Thymus (tissue), 14 donors: ENCODE measurements at places on chromosomes 6 and 20. TPM values are rescaled to one million over a fixed set of nuclear protein-coding genes. Genes with fewer than 3 reads are reported as not detected.
A peak's percentile ranks its signal among the peaks of the same experiment; 100 is the strongest.

The NHLRC1 gene
- total RNA-seq = 0.99 TPM

The TPBG gene
- total RNA-seq = 5.3 TPM

The RIPPLY2 gene
- total RNA-seq = 0.28 TPM

The SLC22A7 gene
- total RNA-seq = 0.09 TPM

GRCh38 chr6:132011582-132011981, 60.4 kb upstream of the CCN2 start:
- DNase-seq = no peak

GRCh38 chr20:59105581-59105980, 58.0 kb upstream of the ZNF831 start:
- DNase-seq = no peak

DNA sequence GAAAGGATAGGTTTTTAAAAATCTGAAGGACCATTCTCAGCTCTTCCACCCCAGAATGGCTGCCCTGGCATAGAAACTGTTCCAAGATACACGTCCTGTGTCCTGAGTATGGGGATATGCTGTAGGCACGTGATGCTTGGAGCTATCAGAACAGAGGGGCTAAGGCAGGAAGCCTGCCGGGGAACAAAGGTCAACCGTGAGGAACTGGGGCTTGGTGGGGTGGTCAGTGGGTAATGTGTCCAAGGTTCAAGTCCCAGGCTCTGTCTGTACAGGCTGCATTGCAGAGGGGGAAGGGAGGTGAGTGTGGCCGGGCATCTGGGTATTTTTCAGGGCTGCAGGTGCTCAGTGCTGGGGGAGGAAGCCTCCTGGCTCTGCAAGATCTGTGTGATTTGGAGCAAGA, 479.6 kb upstream of the CHD6 start:
- DNase-seq = no peak

GRCh38 chr20:57173041-57173440, 93.4 kb downstream of the BMP7 start:
- DNase-seq = no peak

- no peak for DNase-seq
Observed at GRCh38 chr6:156794546-156795354, 17.6 kb downstream of the ARID1B start.

DNA sequence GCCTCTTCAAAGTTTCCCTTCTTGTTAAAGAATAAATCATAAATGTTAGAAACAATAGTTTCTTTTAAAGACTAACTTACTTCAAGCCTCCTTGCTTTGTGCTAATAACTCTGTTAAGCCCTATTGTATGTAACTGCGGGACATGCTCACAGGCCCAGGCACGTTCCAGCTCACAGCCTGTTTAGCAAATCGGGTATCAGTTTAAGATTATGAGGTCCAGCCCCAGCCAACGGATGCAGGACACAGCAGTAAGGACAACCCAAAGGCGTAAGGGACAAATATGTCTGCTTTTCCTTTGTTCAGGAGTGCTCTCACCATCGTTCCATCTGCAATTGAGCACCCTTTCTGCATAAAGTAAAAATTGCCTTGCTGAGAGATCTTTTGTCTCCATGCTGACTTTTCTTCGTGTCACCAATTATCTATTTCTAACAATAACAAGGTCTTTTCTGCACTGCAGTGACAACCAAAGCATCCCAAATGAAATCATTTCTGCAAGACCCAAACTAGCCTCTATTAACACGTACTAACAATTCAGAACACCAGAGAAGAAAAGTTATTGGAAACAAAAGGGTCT, 1.4 kb downstream of the C6orf52 start:
- DNase-seq = no peak

GRCh38 chr6:144158133-144158532, 7.8 kb downstream of the STX11 start:
- DNase-seq = no peak

GRCh38 chr6:49744259-49744658, at the start of gene CRISP3:
Gene CRISP3, minus strand, starts transcription at chr6:49744388. Its CDS starts 21 bp downstream, at chr6:49744367.
- no peak for DNase-seq

DNA sequence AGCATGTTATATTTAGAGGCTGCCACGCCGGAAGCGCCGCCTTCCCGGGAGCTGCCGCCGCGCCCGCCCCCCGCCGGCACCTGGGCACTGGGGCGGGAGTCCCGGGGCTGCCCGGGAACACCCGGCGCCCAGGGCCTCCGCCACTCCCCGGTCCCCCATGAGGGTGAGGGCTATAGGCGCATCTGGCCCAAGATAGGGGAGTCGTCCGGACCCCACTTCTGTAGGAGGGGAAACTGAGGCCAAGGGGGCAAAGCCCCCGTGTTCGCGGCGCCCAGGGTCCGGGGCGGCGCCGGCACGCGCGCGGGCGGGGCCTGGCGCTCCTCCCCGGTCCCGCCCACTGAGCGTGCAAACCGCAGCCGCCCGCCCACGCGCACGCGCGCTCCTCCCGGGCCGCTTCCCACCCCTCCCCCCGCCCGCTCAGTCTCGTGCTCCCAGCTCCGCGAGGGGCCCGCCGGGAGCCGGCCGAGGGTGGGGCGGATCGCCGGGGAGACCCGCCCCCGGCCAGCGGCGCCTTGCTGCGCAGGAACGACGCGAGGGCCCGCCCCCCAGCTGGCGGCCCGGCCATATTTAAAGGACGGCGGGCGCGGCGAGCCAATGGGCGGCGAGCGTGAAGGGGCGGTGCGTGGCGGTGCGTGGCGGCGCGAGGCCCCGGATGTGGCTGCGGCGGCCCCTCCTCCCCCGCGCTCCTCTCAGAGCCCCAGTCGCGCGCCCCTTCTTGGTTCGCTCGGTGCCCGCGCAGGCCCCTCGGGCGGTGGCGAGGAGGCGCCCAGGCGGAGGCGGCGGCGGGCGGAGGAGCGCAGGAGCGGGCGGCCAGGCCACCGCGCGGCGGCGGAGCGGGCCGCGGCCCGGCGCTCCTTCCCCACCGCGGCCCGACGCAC, at the start of gene LSM14B:
Gene LSM14B (plus strand): TSS at position 700 of the 878 bp plus-strand sequence. CDS start 192 bp downstream, outside the sequence.
- peak; percentile 99 for DNase-seq

DNA sequence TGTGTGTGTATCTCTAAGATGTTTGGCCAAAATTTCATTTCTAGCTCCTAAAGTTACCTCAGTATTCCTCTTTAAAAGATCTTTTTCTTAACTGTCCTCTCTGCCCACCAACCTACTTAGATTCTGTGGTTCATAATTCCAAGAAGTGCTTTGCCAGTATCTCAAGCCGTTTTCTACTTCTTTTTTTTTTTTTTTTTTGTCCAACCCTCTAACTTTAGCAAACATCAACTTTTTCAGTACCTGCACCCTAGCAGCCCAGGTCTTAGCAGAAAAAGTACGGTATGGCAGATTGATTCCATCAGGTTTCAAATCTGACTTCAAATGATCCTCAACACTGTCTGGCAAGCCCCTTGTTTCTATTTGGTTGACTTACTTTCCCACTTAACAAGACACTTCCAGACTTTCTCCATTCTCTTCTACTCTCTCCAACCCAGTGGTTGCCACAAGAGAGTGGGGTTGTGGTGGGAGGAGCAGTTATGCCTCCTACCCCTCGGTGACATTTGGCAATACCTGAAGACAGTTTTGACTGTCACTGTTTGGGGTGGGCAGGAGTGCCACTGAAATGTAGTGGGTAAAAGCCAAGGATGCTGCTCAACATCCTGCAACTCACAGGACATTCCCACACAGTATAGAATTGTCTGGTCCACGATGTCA, 10.8 kb upstream of the MAN1A1 start:
- DNase-seq = no peak

- no peak for DNase-seq
Observed at GRCh38 chr6:305371-306206, 13.3 kb downstream of the DUSP22 start.

DNA sequence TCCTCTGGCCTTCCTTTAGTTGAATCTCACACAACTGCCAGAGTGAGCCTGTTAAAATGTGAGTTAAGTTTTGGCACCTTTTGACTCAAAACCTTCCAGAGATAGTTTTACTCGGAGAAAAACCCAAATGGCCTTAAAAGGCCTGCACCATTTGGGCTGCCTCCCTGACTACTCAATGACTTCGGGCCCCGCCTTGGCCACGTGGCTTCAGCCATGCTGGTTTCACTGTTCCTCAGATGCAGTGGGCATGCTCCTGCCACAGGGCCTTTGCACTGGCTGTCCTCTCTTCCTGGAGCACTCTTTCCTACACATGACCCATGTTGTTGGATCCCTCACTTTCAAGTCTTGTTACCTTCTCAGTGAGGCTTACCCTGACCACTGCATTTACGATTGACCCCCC, 18.3 kb downstream of the VEGFA start:
- no peak for DNase-seq

GRCh38 chr20:56418385-56418861, 6.4 kb downstream of the CASS4 start:
- no peak for DNase-seq

DNA sequence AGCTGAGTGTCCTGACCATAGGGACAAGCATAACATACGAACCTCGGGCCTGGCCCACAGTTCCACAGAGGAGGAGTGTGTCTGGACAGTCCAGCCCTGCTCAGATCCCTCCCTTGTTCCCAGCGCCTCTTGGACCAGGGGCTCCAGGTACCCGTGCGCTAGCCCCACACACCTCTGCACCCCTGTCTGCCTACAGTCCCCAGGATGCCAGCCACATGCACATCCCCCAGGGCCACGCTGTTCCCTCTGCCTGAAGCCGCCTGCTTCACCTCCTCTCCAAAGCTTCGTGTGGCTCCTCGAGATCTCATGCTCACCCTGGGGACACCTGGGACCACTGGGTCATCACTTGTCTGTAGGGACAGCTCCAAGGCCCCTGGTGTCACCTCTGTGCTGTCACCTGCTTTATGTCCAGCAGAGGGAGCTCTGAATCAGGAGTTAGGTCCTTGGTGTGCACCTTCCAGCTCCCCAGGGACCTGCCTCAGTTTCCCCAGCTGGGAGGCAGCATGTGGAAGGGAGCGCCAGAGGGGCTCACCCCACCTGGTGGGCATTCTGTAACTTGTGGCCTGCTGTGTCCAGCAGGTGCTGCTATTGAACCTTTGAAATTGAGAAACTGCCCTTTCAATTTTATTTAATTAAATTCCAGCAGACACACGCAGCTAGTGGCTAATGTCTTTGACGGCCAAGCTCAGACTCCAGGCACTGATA, 7.3 kb upstream of the YTHDF1 start:
- peak; percentile 51 for DNase-seq

- DNase-seq = no peak
Observed at GRCh38 chr6:31727034-31727716, 1.9 kb downstream of the DDAH2 start.

GRCh38 chr20:13342469-13343242, 121.6 kb downstream of the ISM1 start:
- DNase-seq = no peak

DNA sequence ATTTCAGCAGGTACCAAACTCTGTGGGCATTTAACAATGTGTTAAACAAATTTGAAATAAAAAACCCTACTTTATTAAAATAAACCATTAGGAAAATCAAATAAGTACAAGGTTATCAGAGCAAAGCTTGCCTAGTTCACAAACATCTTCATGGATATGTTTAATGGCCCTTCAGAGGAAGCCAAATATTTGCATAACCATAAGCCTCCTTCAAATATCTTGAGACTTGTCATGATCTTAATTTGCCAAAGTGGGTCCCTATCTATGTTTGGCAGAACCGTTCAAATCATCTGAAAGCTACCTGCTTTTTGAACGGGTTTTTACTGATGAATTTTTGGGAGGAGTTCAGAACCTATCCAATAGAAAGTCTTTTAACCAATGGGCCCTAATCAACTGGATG, 176.3 kb downstream of the BACH2 start:
- no peak for DNase-seq
